ENCODE measurements at places on chromosomes 7 and 10. TPM values are rescaled to one million over a fixed set of nuclear protein-coding genes. Genes with fewer than 3 reads are reported as not detected.

DNA sequence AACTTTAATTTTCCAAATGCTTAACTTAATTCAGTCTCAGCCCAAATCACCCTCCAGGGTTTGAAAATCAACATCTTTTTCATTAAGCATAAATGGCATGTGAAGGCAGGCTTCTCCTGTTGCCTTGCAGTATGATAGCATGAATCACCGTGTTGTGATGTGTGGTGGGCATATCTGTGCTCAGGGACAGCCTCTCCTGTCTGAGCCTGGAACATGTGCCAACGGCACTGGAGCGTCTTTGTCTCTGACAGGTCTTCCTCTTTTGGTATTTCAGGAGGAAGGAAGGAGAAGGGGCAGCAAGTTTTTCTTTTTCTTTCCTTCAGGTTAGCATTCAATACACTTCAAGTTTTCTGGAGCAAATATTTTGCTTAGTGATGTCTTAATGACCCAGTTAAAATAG lies 57.6 kb downstream of the LRGUK start:
- DNase-seq = no peak

DNA sequence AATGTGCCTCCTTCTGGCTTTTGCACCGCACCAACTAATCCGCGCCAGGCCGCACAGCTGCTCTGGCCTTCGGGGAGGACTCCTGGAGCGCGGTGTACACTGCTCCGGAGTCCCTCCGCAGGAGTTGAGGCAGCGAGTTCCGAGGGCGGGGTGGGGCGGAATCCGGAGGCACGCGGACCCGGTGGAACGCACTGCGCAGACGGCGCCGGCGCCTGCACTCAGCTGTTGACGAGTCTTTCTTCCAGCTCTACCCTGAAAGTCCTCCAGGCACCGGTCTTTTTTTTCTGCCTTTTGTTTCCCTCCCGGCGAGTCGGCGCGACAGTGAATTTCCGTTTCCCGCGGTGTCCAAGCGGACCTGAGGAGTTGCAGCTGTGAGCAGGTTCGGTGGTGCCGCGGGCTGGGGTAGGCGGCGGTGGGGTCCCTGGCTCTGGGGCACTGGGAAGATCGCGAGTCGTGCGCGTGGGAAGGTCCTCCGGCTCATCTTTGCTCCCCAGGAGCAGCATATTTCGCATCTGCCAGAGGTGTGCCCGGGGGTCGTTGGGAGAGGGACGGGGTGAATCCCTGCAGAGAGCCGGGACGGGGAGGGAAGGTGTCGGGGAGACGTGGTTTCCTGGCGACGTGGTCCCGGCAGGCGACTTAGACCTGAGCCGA lies 44.1 kb downstream of the SFTPD start:
- DNase-seq = peak; percentile 92

DNA sequence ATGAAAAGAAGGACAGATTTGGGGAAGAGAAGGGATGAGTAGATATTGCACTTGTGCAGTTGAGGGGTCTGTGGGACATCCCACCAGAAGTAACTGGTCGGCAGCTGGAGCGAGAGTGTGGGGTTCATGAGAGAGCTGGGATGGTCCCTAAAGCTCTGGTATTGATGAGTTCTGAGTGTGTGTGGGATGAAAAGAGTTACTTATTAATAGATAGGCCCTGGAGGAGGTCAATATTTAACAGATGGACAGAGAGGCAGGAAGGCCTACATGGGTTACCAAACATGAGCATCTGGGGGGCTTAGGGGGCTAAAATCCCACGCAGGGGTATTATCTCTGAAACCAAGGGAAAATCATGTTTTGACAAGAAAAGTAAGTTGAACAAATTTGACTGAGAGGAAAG lies 95.7 kb upstream of the SFMBT2 start:
- no peak for DNase-seq

- no peak for DNase-seq
Observed at GRCh38 chr10:46311501-46311951, 24.7 kb downstream of the ANTXRL start.

- no peak for DNase-seq
Observed at GRCh38 chr7:108294595-108294994, 161.6 kb downstream of the NRCAM start.

DNA sequence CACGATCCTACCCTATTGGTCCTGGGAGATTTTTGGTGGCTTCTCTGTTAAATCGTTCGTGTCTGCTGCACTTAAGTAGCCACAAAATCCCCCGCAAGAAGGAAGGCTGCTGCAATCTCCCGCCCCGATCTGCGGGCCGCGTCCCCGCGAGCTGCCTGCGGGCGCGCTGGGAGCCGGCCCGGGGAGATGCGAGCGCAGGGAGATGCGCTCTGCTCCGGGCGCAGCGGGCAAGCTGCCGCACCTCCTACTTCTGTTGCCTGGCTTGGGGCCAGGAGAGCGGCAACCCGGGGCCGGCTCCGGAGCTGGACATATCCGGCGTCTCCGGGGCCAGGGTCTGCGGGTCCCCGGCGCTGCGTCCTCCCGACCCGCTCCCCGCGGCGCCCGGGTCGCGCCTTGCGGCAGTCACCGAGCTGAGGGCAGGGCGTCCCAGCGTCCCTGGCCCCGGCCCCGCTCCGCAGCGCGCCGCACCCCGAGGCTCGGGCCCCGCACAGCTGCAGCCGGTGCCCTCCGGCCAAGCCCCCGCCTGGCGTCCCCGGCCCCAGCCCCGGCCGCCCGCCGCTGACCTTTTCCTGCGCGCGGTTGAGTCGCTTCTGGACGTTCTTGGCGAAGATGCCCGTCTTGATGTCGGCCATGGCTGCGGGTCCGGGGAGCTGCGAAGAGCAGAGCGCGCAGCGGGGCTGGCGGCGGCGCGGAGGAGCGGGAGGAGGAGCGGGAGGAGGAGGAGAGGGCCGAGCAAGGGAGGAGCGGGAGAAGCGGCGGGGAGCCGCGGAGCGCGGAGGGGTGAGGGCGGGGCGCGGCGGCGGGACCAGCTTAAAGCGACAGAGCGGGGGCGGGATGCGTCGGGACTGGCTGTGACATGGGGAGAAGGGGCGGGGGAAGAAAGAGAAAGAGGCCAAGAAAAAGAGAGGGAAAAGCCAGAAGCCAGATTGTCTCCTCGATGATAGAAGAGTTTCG lies at the start of gene AMPH:
Gene AMPH, minus strand, starts transcription at position 654 of the 954 bp plus-strand sequence. Its CDS starts 22 bp downstream, at position 632.
- peak; percentile 88 for DNase-seq

DNA sequence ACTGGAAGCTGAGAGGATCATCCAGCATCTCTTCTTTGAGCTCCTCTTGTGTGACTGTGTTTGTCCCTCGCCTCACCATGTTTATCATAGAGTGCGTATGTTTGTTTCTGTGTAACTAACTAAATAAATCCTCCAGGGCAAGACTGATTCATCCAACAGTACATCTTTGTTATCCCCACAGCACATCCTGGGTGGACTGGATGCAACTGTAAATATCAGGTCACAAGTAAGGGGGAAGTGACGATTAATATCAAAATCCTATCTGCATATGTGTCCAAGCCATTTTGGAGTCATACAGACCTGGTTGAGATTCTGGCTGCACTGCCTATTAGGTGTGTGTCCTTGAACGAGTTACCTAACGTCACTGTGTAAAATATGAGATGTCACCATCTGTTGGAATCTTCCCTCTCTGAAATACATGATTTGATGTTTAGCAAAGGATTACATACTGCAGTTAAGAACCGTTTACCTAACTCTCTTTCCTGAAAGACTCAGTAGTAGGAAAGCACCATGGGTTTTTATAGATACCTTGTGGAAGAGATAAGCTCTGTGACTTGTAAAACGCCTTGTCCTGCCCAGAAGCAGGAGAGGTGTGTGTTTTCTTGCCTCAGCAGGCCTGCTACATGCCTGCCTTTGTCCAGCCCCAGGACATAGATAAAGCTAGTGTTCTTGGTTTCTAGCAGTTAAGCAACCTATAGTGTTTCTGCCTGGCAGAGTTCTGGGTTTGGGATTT lies 25.8 kb downstream of the WBP1L start:
- DNase-seq = no peak

The ANKRD26 gene
- 11.2 TPM for total RNA-seq

The APBB1IP gene
- 5.2 TPM for total RNA-seq

The HABP2 gene
- total RNA-seq = not detected
